ENCODE measurements at places on chromosomes 7 and 10. TPM values are rescaled to one million over a fixed set of nuclear protein-coding genes. Genes with fewer than 3 reads are reported as not detected.

The FAM185A gene
- total RNA-seq, result 8.3 TPM

The WNT2 gene
- total RNA-seq, result not detected

The NUTM2D gene
- 2.5 TPM for total RNA-seq

The CNPY1 gene
- total RNA-seq, result not detected

The RHEB gene
- 71.1 TPM for total RNA-seq

The CARD11 gene
- 108 TPM for total RNA-seq

The LIPJ gene
- total RNA-seq, result 0.18 TPM

The SHLD2 gene
- total RNA-seq, result 37.1 TPM

The ANKRD1 gene
- not detected for total RNA-seq

The COL28A1 gene
- total RNA-seq, result not detected

The FKBP6 gene
- not detected for total RNA-seq

The YWHAG gene
- total RNA-seq, result 104 TPM

The SORBS1 gene
- 1.1 TPM for total RNA-seq

The HEPACAM2 gene
- total RNA-seq, result not detected

The BTRC gene
- total RNA-seq, result 16.0 TPM

The ZNF117 gene
- 5.8 TPM for total RNA-seq

The MYL10 gene
- not detected for total RNA-seq

The SMARCD3 gene
- total RNA-seq, result 2.5 TPM

The CALCR gene
- total RNA-seq, result not detected

The IFRD1 gene
- 36.0 TPM for total RNA-seq

The GRM3 gene
- not detected for total RNA-seq

All from T-helper 2 cell treated with Interferon-gamma antibody and Interleukin-4, amounts not matched to agents 100 ng/mL and 5 ng/mL, for 36 hours (primary cell).